HS-5 (cell line): ENCODE measurements at places on chromosomes 5 and 9.

GRCh38 chr9:137411260-137411644 is 11.7 kb downstream of the EXD3 start:
- no peak for DNase-seq

GRCh38 chr9:130662099-130662969 is 2.1 kb upstream of the PRDM12 start:
- DNase-seq, result no peak

DNA sequence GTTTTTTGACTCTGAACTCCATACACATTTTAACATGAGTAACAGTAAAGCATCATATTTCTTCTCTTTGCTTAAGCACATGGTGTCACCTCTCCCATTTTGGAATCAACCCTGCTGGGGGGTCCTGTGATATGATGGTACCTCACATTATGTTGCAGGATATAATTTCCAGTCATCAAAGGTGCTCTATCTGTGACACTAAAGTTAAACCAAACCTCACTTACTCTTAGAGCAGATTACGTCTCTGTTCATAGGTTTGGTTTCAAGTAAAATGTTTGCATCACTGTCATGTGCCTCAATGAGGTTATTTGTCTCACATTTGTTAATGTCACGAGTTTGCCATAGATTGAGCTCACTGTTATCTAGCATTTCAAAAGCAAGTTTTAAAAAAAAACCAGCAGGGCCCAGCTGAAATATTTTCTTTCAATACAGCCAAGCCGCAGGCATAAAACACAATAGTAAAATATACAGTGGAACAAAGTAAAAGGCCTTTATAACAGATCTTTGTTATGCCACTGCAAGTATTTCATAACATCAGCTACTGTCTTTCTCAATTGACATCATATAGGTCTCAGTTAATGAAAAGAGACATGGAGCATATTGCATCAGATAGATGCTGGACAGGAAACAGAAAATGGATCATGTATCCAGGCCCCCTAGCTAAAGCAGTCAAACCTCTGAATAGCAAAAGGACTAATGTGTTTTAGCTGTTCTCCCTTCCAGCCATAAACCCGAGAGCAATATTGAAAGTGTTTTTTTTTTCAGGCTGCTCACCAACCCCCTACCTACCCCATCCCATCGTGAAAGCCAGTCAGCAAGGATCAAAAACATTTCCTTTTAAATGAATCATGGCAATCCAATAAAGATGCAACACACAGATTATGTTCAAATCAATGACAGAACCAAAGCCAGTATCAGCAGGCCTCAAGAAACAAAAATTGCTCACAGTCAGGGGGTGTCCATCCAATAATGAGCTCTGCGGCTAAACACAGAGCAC is 182.1 kb upstream of the ITGA1 start:
- no peak for DNase-seq

DNA sequence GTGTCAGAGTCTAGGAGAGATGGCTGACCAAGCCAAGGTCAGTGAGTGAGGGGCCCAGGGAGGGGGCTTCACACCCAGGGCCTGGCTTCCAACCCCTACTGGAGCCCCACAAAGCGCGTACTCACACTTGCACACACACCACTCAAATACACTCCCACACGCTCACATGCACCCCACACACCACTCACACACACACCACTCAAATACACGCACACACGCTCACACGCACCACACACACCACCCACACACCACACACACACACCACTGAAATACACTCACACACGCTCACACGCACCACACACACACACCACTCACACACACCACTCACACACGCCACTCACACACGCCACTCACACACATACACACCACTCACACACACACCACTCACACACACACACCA is 5.7 kb upstream of the ASB6 start:
- no peak for DNase-seq

- no peak for DNase-seq
Measured at GRCh38 chr5:111511831-111512374, 432 bp downstream of the STARD4 start.

DNA sequence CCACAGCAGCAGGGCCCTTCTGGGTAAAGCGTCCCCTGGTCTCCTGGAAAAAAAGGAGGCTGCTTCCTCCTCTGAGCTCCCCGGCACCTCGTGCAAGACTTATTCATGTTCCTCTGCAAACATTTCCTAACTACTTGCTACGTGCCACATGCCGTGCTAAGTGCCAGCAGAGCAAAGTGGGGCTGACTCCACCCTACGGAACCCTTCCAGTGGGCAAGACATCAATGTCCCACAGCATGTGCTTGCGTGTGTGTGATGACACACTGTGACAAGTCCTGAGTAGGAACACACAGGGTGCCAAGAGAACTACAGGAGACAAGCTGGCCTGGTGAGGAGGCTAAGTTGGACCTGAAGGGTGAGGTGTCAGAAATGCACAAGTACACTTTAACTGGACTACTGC is 57.4 kb downstream of the SEMA4D start:
- DNase-seq, result no peak

DNA sequence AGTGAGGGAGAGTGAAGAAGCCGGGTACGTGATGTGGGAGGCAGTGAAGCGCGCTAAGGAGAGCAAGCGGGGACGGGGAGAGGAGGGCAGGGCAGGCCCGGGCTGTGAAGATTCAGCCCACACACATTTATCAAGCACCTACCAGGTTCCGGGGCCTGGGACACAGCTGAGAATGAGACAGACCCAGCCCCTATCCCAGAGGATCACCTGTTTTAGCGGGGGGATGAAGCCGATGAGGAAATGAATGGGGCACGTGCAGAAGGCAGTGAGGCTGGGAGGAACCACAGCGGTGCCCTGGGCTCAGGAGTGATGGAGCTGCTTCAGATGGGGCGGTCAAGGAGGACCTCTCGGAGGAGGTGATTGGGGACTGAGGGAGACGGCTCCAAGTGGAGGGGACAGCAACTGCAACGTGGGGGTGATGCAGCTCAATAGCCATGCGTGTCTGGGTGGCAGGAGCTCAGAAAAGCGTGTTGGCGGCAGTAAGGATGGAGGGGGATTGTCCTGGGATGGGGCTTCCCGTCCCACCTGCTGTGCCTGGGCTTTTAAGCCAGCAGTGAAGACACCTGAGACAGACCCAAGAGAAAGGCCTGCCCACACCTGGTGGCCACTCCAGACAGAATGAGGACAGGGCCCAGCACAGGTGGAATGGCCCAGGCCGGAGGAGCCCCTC is 77.5 kb upstream of the UNC5A start:
- no peak for DNase-seq

DNA sequence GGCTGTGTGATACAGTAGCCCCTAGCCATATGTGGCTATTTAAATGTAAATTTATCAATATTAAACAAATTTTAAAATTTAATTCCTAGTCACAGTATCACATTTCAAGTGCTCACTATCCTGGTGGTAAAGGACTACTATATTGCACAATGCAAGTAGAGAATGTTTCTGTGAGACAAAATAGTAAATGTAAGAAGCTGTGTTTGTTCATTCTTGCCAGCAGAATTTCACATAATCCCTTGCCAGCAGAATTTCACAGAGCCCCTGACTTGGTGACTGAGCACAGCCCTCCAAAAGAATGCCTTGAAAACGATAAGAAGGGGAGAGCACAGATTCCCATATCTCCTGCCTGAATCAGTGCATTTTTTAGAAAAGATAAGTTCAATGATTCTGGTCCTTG is 75.9 kb upstream of the SELENOP start:
- DNase-seq, result no peak

DNA sequence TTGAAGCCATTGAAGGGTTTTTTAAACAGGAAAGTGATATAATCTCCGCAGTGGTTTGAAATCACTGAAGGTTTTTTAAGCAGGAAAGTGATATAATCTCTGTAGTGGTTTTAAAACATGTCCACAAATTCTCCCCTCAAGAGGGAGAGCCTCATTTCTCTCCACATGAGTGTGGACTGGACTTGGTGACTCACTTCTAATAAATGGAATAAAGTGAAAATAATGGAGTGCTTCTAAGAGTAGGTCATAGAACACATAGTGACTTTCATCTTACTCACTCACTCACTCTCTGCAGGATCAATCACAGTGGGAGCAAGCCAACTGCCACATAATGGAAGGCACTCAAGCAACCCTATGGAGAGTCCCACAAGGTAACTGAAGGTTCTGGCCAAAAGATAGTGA is 12.0 kb downstream of the CTNNAL1 start:
- peak; percentile 85 for DNase-seq

GRCh38 chr9:18601956-18602355 is 128.0 kb downstream of the ADAMTSL1 start:
- DNase-seq, result no peak

GRCh38 chr5:148290271-148291195 is 21.7 kb upstream of the SPINK7 start:
- DNase-seq, result no peak

DNA sequence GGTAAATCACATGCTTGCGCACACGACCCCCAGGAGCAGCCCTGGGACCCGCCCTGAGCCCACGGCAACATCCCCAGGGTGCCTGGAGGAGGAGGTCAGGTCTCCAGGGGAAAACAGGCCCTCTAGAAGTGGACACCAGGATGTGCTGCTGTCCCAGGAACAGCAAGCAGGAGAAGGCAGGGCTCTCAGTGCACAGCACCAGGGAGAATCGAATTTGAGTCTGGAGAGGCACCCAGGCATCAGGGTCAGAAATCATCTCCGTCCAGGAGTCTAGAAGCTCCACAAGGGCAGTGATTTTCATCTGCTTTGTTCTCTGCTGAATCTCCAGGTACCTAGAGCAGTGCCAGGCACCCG is 93.6 kb downstream of the PAX5 start:
- no peak for DNase-seq

GRCh38 chr9:113807173-113808061 is 68.7 kb upstream of the ZNF618 start:
- no peak for DNase-seq
